ENCODE measurements at places on chromosomes 11 and 22. TPM values are rescaled to one million over a fixed set of nuclear protein-coding genes. Genes with fewer than 3 reads are reported as not detected.

Gene SYT13
- total RNA-seq = under 0.01 TPM

Gene IGSF9B
- 0.36 TPM for total RNA-seq

Gene OR5A1
- total RNA-seq = not detected

Gene KCNE3
- total RNA-seq = 1.8 TPM

Gene OR51F2
- total RNA-seq = not detected

Gene DNAJB13
- not detected for total RNA-seq

Gene TRPC6
- total RNA-seq = under 0.01 TPM
